ENCODE measurements at places on chromosomes 13 and 19.

- DNase-seq, result no peak
Observed at GRCh38 chr13:75961911-75962310, 325.8 kb downstream of the LMO7 start.

DNA sequence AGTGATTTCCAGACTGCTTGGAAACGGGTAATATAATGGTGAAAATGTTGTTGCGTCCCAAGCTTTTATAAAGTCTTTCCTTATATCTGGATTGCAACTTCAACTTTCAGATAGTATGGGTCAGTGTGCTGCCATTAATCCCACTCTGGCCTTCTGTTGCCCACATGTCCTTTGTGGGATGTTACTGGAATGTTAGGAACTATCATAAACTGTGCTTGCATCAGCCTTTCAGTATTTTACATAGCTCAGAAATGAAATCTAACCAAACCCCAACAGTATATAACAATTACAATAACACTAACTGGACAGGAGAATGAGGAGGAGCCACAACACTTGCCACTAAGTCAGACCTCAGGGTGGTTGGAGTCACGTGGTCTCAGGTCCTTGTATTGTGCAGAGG is 78.9 kb downstream of the LNX2 start:
- DNase-seq, result no peak

DNA sequence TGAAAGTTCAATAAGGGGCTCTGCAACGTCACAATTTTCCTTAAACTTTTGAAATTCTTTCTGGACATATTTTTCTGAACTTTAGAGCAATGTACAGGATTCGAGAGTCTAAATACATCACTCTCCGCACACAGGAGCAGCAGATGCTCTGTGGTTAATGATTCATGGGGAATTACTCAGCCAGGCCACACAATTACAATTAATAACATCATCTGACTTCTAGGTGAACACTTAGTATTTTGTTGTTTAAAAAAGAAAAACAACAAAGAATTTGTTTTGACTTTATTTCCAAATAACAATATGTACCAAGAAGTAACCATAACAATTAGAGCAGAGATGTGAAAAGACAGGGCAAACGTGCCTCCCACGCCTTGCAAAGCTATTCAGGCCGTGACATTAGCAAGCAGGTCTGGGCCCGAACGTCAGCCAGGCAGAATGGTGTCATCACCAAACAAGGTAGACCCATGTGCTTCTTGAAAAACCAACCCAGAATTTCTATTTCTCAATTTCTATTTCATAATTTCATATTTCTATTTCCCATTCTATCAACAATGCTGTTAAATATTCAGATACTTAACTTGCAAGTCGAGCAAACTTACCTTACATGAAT is 236.3 kb downstream of the COL4A1 start:
- no peak for DNase-seq

- no peak for DNase-seq
Observed at GRCh38 chr19:5925830-5926427, 11.9 kb downstream of the CAPS start.

GRCh38 chr13:56924401-56924800 is 216.3 kb upstream of the PRR20A start:
- DNase-seq, result no peak

GRCh38 chr19:45852145-45852750 is 10.7 kb downstream of the SYMPK start:
- DNase-seq, result no peak

DNA sequence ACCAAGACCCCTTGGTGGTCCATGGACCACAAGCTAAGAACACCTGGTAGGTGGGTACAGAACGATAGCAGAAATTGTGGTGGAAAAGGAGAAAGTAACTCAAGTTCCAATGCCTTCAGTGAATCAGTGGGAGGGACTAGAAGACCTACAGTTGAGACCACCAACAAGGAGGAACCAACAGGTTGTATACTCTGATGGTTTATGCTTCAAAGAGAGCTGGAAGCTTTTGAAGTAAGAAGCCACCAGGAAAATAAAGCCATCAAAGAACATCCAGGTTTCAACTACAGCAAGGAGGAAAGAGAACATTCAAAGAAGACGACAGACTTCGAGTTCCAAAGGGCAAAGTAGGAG is 42.4 kb downstream of the DIAPH3 start:
- DNase-seq, result no peak

DNA sequence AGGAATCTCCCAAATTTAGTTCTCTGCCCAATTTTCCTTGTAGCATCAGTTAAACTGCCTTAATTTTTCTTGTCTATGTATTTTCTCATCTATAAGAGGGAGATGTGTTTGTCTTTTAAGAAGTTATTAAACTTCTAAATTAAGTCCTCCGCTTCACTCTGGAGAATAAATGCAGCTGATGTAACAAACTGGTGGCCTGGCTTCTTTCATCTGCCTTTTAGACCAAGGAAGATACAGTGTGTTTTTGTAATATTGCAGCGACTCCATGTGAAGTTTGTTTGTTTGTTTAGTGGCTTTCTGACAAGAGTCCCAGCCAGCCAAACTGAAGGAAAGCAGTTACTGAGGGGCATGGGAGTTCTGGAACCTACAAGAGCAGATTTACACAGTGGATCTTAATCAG is 56.4 kb downstream of the KLF12 start:
- DNase-seq, result no peak

DNA sequence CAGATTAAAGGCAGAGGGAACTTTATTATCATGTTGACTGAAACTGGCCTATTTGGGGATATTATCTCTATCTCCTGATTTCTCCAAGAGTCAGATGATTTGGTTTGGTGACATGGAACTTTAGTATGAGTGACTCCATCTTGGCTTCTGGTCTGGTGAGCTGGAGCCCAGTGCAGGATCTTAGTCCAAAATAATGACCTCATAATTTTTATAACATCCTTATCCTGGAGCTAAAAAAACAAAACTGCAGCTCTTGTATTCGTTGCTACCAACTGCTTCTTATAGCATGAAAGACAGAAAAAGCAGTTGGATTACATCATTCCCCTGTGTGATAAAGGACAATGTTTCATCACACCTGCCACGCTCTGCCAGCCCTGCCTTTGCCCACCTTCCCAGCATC is 39.3 kb upstream of the RNF17 start:
- DNase-seq, result no peak

GRCh38 chr19:32091241-32091640 is 254.2 kb upstream of the ZNF507 start:
- DNase-seq, result no peak

DNA sequence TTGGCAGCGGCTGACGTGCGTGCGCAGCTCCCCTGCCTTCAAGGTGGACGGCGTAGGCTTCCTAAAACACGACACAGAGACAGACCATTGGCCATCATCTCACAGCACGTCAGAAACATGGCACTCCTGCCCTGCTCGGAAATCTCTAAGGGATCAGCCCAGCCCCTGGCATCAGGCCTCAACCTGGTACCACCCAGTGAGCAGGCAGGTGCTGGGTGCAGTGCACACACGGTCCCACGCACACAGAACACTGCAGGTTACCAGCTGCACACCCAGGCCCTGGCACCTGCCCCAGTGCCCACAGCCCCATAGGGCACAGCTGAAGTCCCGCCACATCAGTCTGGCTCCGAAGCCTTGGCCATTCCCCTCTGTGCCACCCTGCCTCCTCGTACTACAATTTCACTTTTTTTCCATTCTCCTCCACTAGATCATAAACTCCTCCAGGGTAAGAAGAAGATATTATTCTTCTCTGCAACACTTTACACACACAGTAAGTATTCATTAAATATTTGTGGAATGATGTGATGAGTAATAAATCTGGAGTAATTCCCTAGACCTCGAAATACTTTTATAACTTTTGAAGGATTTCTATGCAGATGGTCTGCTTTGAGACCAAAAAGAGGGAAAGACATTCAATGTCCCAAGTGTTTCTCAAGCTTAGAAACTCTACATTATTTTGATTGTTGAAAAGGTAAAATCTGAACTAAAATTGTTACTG is 156.4 kb downstream of the COL4A1 start:
- no peak for DNase-seq

- no peak for DNase-seq
Observed at GRCh38 chr13:46486270-46486669, 66.7 kb upstream of the LRCH1 start.

DNA sequence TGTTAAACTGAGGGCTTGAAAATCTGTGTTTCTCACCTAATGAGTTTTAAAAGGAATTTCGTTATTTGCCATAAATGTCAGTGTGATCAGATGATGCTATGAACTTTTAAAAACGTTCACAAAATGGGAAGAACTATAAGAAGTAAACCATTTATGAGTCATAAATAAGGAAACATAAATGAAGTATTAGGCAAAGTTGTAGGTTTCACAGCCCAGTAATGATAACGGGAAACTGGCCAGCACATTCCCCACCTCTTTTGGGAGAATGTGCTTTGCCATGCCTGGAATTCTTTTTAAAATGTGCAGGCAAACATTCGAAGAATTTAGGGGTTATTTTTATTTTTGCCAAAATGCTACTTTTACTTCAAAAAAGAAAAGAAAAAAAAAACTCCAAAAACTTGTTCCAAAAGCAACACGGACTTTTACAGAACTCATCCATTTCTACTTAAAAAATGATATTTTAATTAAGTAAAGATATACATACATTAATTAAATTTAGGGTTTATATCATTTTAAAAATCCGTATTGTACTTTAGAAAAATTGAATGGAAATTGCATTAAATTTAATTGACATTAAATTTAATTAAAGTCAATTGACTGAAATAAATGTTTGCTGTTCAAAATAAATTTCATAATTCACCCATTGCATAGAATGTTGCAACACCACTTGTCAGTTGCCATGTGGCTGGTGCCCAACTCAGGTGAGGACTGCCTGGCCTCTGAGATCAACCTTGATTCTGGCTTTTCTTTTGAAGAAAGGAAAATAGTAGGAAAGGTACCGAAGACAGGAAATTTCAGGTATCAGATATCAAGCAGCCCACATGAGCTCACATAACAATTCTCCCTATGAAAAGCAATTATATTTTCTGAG is 1198.5 kb downstream of the EFNB2 start:
- no peak for DNase-seq

DNA sequence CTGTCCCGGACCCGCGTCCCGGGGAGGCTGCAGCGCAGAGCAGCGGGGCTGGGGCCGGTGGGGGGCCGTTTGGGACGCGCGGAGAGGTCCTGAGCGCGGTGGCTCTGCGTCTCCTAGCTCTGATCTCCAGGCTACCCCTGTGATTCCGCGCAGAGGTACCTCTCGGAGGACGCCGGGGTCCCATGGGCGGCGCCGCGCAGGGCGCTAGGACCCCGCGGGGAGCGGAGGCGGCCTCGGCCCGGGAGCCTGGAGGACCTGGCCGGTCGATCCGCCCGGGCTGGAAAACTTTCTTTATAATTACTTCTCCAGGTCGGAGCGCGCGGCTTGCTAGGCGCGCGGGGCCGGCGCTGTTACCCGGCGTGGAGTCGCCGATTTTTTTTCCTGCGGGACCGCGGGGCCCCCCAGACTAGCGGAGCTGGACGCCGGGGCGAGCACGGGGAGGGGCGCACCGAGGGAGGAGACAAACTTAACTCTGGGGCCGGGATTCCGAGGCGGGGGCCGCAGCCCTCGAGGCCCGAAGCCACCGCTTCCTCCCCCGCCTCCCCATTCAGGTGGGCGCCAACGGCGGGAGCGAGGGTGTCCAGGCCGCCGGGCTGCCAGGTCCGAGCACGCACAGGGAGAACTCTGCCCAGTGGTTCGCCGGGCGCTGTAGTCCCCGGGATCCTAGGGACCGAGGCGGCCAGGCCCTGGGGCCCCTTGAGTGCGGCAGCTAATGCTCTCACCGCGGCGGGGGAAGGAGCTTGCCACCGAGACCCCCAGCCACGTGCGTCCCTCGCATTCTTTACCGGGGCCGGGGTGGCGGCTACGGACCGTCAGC is 848 bp upstream of the CEBPA start:
- peak; percentile 64 for DNase-seq

DNA sequence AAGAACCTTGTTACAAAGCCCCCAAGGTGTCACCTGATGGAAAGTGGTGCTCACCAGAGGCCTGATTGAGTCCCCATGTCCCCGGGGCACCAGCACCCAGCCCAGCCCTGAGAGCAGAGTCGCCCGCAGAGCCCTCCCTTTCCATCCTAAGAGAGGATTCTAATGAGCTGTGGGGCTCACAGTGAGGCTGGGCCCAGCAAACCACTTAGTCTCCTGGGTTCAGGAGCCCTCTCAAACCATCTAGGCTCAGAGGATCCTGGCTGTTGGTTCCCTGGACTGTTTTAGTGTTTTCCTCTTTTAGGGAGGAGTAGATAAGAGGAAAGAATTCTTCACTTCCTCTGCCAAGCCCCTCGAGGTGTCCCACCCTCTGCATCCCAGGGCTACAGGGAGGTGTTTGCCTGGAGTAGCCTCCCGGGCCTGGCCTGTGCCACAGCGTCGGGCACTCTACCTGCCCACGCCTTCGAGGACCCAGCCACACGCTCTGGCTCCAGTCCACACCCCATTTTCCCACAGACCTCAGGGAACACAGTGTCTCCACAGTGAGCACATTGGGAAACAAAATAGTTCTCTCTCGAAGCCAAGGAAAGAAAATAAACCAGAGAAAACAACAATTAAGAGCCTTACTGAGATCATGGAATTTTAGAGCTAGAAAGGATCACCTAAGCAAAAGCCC is 34.4 kb downstream of the DHRS12 start:
- peak; percentile 86 for DNase-seq

All from uterus (tissue), 4 donors.